ENCODE measurements at places on chromosomes 3 and 15. TPM values are rescaled to one million over a fixed set of nuclear protein-coding genes. Genes with fewer than 3 reads are reported as not detected.

- DNase-seq = no peak
Measured at GRCh38 chr3:71879089-71879488, 94.1 kb upstream of the PROK2 start.

Gene USF3
- 13.5 TPM for total RNA-seq

DNA sequence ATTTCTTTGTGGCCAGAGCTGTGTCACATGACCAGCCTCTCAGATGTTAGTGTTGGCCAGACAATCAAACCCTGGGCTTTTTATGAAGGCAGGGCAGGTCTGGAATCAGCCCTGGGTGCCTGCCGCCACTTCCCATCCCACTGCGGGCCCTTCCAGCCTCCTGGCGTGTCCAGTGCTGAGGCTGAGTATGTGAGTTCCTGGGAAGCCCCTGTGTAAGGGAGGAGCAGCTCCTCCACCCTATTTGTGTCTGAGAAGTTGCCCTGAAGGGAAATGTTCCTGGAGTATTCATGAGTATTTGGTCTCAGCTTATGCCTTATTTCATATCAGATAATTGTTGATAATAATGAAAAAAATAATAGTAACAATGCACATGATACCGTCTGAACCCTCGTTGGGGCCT is 190.1 kb downstream of the NSMCE3 start:
- no peak for DNase-seq

Gene GPR149
- 7.7 TPM for total RNA-seq

GRCh38 chr3:173021547-173022185 is 119.4 kb downstream of the SPATA16 start:
- no peak for DNase-seq

- DNase-seq = no peak
Measured at GRCh38 chr3:16031434-16031833, 143.0 kb upstream of the GALNT15 start.

DNA sequence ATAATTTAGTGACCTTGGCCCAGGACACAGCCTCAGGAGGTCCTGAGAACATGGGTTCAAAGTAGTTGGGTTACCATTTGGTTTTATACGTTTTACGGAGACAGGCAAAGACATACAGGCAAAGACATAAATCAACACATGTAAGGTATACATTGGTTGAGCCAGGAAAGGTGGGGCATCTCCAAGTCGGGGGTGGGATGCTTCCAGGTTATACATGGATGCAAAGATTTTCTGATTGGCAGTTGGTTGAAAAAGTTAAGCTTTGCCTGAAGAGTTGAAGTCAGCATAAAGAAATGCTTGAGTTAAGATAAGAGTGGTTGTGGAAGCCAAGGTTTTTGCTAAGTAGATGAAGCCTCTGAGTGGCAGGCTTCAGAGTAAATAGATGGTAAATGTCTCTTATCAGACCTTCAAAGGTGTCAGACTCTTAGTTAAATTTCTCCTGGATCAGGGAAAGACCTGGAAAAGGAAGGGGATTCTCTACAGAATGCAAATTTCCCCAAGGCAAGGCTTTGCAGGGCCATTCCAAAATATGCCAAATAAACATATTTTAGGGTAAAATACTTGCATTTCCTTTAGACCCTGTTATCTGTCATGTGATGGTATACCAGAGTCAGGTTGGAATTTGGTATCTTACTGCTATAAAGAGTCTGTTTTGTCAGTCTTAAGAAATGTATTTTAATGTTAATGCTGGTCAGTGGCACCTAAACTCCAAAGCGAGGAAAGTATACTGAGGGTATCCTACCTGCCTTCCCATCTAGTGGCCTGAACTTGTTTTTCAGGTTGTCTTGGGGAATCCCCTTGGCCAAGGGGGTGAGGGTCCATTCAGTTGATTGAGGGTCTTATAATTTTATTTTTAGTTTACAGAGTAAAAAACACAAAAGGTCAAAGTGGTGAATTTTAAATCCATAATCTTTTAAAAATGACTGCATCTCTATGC is 8.2 kb upstream of the PDHB start:
- no peak for DNase-seq

GRCh38 chr15:73270366-73271097 is 98.2 kb downstream of the HCN4 start:
- DNase-seq = no peak

- DNase-seq = no peak
Measured at GRCh38 chr3:15152184-15152583, 53.2 kb upstream of the RBSN start.

DNA sequence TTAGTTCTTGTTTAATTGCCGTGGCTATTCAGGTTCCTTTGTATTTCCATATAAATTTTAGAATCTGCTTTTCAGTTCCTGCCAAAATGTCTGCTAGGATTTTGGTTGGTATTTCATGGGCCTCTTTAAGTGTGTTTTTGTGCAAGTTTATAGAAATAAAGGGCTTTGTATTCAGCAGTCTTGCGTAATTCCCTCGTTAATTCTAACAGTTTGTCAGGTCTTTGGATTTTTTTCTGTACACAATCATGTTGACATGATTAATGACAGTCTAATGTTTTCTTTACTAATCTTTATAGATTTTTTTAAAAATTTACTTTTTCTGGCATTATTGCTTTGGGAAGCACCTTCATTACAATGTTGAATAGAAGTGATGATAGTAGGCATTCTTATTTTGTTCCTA is 120.9 kb downstream of the NEK11 start:
- DNase-seq = no peak

DNA sequence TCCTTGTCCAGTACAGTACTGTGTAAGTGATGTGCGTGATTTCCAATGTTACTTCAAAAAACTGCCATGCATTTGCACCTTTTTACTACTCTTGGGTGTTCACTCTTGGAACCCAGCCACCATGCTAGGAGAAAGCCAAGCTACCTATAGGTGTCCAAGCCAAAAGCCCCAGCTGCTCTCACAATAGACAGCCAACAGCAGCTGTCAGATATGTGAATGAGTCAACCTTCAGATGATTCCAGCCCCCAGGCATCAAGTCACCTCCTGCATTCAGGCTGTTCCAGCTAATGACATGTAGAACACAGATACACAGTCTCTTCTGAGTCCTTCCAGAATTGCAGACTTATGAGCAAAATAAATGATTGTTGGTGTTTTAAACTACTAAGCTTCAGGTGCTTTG is 417.7 kb upstream of the TGFBR2 start:
- DNase-seq = no peak

DNA sequence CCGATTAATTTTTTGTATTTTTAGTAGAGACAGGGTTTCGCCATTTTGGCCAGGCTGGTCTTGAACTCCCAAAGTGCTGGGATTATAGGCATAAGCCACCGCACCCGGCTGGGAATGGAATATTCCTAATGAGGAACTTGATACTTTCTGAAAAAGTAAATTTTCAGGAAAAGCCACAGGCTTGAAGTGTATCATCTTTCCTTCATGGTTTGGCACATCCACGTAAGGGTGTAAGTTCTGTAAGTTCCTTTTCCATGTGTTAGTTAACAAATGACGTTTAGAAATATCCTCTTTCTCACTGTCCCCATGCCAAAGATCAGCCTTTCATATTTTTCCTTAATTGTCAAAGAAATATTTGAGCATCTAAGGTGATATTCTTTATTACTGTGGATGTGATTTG is 24.9 kb downstream of the TMEM45A start:
- DNase-seq = no peak

DNA sequence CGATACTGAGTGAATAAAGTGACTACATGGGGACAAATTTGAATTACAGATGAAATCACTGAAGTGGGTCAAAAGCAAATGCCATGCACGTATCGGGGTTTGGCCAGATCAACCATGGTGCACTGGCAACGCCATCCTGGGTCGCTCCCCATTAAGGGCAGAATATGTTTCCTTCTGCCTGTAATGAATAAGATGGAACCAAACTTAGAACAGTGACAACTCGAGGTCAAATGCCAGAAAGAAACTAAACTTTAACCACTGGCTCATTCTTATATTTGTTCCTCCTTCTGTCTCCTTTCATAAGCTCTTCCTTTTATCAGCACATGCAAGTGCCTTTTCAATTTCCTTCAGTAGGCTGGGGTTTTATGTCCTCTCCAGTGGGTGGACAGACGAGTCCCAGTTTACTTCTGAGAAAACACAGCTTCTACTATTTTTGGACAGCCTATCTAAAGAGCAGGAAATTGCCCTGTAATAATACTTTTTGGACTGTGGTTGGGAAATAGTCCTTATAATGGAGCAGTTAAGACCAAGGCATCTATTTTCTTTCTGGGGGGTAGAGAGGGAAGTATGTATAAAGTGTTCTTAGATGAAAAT is 61.4 kb downstream of the WHAMM start:
- no peak for DNase-seq

DNA sequence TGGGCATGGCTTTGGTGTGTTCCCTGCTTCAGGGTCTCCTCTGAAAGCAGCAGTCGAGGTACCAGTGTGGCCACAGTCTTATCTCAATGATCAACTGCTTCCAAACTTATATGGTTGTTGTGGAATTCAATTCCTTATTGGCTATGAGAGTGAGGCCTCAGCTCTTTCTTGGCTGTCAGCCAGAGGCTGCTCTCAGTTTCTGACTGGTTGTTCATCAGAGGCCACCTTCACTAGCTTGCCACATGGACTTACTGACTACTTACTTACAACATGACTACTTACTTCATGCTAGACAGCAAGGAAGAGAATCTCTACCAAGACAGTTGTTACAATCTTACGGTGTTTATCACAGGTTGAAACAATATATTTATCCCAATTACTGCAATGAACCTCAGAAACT is 789.2 kb downstream of the DIPK2A start:
- DNase-seq = no peak

Gene FAM107A
- total RNA-seq = 15.5 TPM

DNA sequence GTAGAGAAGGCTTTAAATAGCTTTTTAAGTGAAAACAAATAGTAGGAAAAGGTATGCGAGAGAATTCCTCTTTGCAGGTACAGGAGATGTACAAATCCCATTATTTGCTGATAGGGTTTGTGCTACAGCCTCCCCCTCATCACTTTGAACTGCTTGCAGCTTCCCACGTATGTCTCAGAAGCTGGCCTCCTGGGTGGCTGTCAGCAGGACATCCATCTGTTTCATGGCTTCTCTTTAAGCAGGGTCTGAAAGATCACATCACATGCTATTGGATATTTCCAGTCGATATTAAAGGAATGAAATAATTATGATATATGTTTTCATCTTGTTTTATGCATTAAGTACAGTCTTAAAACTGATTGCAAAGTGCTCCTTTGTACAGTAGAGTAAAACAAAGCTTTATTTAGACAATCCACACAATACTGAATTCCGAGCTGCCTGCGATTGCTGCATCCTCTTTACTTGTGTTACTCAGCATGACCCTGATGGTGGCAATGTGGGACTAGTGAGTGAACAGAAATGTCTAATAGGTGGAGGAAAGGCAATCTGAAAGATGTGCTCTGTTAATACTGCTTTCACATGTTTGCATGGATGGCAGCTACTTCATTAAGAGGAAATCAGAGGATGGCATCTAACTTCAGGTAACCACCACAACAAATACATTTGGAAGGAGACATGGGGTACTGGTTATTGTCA is 930.6 kb upstream of the SEMA6D start:
- no peak for DNase-seq

GRCh38 chr3:112778353-112778948 is 68.2 kb downstream of the CD200R1L start:
- no peak for DNase-seq

DNA sequence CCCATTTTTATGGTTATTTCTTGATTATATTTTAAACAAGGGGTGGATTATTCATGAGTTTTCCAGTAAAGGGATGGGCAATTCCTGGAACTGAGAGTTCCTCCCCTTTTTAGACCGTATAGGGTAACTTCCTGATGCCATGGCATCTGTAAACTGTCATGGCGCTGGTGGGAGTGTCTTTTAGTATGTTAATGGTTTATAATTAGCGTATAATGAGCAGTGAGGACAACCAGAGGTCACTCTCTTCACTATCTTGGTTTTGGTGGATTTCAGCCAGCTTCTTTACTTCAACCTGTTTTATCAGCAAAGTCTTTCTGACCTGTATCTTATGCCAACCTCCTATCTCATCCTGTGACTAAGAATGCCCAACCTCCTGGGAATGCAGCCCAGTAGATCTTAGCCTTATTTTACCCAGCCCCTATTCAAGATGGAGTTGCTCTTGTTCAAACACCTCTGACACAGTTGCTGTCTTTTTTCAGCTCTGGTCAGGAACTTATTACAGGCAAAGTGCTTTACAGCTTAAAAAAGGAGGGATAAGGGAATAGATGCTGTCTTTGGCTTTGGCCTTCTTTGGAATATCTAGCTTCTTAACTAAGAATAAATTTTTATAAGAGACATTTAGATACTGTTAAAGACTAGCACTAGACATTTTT is 257.8 kb downstream of the CNTN4 start:
- no peak for DNase-seq

GRCh38 chr3:30269751-30270445 is 336.5 kb upstream of the TGFBR2 start:
- DNase-seq = no peak

DNA sequence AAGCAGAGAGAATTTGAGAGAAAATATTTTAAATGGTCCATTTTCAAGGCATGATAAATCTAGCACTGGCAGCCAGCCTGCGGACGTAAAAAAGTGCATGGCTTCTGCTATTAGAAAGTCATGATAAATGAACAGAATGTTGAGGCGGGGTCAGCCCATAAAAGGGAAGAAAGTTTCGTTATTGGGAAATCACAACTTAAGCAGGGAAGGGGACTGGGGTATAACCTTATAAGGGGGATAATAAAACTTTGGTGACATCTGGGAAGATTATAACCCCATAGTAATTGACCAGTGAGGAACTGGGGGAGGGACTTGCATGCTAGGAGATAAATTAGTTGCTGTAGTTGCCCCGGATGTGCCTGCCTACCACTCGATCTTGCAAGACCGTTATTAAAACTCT is 88.4 kb upstream of the PLSCR4 start:
- DNase-seq = no peak

Gene ZNF860
- 2.0 TPM for total RNA-seq

Gene AP3B2
- 55.8 TPM for total RNA-seq

GRCh38 chr15:58698887-58699641 is 50.4 kb downstream of the ADAM10 start:
- no peak for DNase-seq

- DNase-seq = peak; percentile 57
Measured at GRCh38 chr3:141460097-141460704, 26.6 kb upstream of the RASA2 start.

Gene WNT7A
- 15.1 TPM for total RNA-seq

- DNase-seq = no peak
Measured at GRCh38 chr3:21159543-21159906, 591.5 kb downstream of the ZNF385D start.

DNA sequence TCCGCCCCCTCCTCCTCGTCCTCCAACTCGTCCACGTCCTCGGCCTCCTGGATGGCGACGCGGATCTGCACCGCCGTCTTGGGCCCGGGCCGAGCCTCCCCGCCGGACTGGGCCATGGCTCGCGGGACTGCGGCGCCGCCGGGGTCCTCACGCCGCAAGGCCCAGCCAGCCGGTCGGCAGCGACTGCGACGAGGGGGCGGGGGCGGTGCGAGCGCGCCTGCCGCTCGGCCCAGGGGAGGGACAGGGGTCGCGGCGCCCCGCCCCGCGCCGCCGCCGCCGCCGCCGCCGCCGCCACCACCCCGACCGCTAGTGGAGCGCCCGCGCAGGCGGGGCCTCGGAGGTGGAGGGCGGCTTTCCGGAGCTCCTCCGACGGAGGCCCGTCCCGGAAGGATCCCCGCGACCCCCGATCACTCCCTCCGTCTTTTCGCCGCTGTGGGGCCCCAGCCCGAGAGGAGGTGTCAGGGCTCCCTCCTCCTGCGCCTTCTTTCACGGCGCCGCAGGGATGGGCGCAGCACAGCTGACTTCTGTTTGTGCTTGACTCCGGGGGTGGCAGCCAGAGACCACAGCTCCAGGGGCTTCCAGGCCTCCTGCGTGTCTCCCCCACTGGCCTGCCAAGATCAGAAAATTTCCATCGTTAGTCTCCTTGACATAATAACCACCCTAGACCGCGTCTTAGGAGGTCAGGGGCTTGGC is at the start of gene LARP6:
Gene LARP6 (minus strand): TSS at position 185 of the 693 bp plus-strand sequence. CDS start 69 bp downstream, at position 116.
- DNase-seq = peak; percentile 77

- DNase-seq = no peak
Measured at GRCh38 chr15:38202361-38202760, 50.3 kb upstream of the SPRED1 start.

Data from frontal cortex (tissue), 4 donors.